A172 (cell line): ENCODE measurements at places on chromosomes 4 and X.

GRCh38 chr4:113050371-113050755 lies 910 bp downstream of the ANK2 start:
- DNase-seq: no peak

DNA sequence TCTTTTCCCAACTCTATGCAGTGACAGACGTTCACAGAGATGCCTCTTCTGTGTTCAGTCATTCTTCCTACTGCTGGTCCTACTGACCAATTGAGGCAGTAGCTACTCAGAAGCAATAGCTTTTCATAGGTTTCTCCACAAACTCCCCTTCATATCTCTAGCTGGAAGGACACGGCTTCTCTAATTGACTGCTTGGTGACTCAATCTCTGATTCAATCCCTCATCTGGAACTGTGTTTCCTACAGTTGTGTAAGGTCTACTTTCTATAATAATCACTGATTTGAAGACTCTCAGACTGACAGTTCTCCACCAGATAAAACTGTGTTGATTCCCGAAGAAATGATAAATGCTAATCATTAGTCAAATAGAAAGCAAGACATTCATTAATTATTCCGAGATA lies 111.5 kb downstream of the DTHD1 start:
- no peak for DNase-seq

GRCh38 chr4:183249854-183250253 lies 70.2 kb downstream of the CLDN22 start:
- peak; percentile 34 for DNase-seq

GRCh38 chrX:12962041-12962504 lies 12.8 kb upstream of the TMSB4X start:
- no peak for DNase-seq

- no peak for DNase-seq
Observed at GRCh38 chr4:38413524-38414341, 250.3 kb upstream of the KLF3 start.

DNA sequence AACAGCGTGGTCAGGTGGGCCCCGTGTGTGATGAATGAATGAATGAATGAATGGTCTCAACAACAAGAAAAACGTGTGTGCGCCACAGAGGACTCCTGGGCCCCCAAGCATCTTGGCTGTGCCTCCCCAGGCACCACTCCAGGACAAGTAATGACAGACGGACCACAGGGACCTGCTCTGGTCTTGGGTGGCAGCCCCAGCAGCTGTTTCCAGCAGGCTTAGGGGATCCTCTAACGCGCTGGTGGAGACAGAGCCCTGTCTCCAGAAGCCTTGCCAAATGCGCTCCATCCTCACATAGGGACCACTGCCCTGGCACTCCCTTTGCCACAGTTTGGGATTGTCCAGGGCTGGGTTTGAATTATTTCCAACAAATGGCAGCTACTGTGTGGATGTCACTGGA lies 39.1 kb downstream of the PSAPL1 start:
- no peak for DNase-seq

DNA sequence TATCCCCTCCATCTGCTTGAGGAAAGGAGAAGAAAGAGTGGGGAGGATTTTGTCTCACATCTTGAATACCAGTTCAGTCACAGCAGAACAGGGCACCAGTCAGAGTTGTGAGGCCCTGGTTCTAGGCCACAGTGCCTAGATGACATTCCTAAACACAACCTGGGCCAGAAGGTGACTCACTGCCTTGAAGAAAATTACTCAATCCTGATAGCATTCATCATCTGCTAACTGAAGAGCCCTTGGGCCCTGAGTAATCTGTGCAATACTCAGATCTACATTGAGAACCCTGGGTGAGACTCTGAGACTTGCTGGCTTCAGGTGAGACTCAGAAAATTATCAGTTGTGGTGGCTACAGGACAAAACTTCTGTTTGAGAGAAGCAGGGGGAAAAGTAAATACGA lies 20.5 kb upstream of the PRR32 start:
- DNase-seq: no peak

DNA sequence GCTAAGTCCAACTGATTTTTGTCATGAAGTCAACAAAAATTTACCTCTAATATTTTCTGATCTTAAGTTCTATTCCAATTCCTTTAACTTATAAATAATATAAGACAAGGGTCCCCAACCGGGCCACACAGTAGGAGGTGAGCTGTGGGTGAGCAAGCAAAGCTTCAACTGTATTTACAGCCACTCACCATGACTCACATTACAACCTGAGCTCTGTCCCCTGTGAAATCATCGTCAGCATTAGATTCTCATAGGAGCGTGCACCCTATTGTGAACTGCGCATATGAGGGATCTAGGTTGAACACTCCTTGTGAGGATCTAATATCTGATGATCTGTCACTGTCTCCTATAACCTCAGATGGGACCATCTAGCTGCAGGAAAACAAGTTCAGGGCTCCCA lies 227.4 kb downstream of the MAPK10 start:
- DNase-seq: no peak

GRCh38 chr4:65089666-65090065 lies 580.6 kb downstream of the EPHA5 start:
- peak; percentile 4 for DNase-seq

- no peak for DNase-seq
Observed at GRCh38 chr4:42234817-42235216, 82.4 kb upstream of the BEND4 start.

- no peak for DNase-seq
Observed at GRCh38 chrX:24306440-24306839, 7.4 kb downstream of the SUPT20HL2 start.

DNA sequence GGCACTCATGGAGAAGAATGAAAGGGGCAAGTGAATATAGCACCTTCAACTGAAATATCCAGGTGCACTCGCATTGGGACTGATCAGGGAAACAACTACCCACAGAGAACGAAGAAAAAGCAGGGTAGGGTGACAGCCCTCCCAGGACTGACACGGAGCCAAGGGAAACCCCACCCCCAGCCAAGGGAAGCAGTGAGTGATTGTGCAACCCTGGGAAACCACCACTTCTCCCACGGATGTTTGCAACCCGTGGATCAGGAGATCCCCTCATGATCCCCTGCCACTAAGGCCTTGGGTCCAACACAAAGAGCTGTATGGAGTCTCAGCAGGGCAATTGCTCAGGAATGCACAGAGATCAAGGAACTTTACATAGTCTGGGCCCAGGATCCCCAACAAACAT lies 158.5 kb upstream of the HCCS start:
- DNase-seq: no peak

DNA sequence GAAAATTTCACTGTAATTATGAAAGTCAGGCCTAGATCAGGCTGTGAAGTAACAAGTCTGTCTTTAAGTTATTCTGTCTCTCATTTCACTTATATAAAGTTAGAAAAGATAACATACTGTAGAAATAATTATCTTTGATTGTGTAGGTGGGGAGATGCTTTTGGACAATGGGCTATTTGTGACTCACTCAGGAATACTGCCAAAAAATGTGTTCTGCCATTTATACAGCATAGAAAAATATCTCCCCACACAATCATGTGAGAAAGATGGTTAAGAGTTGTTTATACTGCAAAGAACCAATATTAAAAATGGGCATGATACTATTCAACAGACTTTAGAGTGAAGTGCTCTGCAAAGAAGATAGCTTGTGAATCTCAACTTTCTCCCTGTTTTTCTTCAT lies 95.0 kb upstream of the GABRA2 start:
- no peak for DNase-seq

DNA sequence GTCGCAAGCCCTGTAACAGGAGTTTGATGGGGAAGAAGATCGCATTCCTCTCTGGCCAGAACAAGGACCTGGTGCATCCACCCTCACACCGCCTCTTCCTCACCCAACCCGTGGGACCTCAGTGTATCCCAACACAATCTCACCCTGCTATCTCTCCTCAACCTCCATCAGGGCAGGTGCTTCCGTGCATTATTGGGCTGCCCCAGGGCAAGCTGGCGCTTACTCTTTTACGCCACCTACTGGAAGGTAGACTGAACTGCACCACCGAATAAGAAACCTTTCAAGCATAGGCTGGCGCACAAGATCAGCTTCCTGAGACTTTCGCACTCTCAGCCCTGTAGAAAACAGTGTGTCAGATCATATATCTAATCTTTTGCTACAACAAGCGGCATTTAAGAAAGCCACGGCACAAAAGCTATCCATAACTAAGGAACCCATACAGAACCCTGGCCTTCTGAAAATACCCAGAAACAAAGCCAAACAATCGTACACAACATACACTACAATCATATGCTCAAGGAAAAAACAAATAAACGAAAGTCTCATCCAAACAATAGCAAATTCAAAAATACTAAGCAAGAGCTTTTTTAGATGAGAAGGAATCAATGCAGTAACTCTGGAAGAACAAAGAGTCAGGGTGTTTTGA lies 209.3 kb downstream of the UGT8 start:
- DNase-seq: peak; percentile 25

DNA sequence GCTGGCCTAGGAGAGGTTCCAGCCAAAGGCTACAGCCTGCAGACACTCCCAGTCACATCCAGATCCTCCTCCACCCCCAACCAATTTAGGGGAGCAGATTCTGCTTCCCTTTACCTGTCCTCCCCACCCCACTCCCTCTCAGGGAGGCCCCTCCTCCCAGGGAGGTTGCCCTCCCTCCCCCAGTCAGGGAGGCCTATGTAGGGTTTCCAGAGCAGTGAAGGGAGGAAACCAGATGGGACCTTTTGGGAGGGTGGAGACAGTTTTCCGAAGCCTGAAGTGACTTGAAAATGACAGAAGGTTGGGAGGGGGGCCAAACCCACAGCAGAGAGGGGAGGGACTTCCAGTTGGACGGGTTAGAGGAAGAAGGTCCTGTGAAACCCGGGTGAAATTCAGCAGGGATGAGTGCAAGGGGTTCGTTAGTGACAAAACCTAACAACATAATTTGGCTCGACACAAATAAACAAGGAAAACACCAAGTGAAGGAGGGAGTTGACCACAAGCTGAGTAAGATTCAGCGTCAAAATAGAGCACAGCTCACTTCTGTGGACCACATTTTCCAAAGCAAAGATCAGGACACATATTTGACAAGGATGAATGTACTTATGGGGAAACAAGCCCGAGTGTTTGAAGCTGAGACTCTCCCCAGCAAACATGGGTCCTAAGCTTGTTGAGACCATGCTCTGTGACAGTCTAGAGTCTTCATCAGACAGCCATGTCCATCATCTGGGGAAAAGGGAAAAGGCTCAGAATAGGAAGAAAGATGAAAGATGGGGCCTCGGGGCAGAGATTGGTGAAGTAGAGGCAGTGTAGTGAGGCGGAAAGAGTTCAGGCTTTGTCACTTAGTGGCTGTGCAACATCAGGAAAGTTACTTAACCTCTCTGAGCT lies 46.4 kb downstream of the PRPS1 start:
- DNase-seq: no peak

DNA sequence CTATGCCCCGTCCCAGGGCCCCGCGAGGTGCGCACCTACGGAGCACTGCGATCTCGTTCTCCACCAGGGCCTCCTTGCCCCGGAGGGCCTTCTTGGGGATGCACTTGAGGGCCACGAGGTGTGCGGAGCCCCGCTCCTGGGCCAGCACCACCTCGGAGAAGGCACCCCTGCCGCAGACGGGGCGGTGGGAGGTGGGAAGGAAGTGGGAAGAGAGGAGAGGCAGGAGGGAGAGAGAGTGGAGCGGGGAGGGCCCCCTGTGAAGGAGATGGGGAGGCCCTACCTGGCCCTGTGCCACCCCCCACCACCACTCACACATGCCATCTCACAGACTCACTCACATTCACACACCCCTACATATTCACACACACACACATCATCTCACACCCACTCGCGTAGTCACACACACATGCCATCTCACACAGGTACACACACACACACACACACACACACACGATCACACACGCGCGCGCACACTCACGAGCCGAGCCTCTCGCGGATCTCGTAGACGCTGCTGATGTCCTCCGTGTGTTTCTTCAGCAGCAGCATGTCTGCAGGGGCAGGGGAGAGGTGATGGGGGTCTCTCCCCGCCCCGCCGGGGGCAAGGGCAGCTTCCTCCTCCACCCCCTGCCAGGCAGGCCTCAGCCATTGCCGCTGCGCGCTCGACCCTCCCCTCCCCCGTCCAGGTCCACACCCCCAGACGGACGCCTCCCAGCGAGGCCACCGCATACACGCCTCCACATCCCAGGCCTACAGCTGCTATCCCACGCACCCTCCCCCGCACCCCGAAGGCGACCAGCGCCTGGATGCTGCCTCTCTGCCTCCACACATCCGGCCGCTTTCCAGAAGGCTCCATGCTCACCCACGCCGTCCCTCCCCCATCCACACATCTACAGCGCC lies 834 bp downstream of the PNCK start:
- DNase-seq: no peak

DNA sequence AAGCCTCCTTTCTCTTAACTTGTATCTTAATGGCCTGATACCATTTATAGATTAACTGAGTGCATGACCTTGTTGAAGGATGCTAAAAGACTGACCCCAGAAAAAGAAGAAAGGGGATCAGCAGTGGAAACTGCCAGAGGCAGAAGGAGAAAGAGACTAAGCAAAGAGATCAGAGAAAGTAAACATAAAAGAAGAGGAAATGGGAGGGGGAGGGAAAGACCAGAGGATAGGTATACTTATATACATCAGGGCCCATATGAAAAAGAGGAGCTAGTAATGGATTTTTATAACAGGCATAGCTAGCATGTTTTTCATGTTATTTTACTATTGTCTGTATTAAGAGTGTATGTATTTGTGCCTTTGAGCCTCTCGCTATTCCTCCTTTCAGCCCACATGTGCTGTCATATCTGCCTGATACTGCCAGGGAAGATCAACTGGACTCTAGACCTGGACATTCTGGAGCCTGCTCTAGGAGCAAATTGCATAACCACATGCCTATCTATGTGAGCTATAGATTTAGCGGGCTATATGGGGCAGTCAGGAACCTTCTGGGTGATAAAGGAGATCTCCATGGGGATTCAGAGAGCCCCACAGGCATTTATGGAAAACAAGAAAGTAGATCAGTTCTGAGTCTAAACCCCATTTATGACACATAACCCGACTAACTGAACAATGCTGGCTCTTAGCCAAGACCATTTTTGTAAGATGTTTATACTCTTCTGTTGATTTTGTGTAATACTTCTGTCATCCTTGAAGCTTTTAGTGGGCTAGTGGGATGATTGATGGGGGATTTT lies 13.4 kb upstream of the SNX12 start:
- DNase-seq: no peak

DNA sequence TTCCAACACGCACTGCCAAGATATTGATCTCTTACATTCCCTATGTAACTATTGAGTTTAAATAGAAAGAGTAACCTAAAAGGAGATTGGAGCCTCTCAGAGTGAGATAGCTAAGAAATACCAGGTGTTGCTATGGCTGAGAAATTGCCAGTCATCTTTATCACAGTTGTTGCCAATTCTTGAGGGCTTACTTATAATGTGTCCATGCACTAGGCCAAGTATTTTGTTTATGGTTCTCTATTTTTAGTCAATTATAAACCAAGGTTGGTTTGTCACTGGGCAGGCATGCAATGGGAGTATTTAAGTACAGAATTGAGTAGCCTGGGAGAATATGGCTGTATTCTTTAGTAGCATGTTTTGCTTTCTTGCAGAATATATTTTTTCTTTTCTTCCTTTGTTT lies 201.6 kb downstream of the TEX13A start:
- DNase-seq: no peak
